ENCODE measurements at places on chromosomes 2 and 18.

DNA sequence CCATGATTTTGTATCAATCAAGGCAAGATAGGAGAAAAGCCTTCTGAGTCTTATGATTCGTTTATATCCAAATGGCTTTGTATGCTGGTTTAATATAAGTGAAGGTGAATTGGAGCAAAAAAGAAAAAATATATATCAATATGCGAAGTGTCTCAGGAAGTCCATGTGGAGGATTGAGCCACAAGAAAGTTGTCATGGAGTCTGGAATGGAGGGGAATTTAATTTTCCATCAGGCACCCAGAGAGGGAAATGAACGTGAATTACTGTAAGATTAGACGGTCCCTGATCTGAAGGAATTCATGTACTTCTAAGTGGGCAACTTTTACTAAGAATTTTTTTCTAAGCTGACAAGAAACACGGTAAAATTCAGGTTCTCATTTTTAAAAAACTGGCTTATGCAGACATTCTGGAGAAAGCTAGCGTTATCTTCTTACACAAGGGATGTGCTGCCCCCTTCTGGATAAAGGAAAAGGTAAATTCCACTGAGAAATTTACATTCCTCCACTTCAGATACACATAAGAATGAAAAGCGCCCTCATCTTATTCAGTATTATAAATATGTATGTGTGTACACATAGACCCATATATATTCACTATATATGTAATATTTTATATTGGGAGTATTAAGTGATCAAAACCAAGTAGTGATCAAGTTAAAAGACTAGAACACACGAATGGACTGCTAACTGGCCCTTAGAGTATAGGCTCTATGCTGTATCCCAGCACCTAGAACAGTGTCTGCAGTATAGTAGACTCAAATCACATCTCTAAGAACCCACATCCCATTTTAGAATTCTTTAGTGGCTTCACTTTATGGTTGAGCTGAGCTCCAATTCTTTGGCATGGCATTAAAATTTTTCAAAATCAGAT lies 289.0 kb upstream of the TFPI start:
- peak; percentile 75 for DNase-seq

GRCh38 chr18:77733292-77733903 lies 483.8 kb downstream of the GALR1 start:
- no peak for DNase-seq

- peak; percentile 45 for DNase-seq
These were observed 36.4 kb downstream of the CACNB4 start for GRCh38 chr2:152062125-152063091.

GRCh38 chr2:8583400-8584173 lies 98.3 kb upstream of the ID2 start:
- peak; percentile 33 for DNase-seq

DNA sequence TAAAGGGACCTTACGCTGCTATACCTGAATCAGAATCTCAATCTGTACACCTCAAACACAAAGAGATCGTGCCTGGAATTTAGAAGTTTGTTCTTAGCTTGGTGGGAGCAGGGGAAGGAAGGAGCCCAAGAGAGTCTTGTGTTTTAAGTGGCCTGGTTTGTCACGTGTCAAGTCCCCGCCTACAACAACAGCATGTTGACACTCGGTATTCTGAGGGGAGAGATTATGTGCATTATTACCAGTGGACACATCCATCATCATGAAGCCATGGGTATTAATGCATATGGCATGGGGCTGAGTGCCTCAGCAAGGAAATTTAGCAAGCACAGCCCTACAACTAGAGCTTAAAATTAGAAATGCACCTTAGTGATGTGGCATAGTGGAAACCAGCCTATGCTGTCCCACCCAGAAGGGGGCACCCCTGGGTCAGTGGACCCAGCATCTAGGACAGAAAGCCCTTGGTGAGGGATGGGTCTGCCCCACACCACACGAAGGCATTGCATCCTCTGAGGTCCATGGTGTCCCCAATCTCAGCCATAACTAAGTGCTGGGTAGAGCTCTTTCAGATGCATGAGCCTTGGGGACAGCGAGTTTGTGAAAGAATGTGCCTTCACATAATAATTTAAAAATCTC lies 138.7 kb downstream of the MGAT5 start:
- no peak for DNase-seq

DNA sequence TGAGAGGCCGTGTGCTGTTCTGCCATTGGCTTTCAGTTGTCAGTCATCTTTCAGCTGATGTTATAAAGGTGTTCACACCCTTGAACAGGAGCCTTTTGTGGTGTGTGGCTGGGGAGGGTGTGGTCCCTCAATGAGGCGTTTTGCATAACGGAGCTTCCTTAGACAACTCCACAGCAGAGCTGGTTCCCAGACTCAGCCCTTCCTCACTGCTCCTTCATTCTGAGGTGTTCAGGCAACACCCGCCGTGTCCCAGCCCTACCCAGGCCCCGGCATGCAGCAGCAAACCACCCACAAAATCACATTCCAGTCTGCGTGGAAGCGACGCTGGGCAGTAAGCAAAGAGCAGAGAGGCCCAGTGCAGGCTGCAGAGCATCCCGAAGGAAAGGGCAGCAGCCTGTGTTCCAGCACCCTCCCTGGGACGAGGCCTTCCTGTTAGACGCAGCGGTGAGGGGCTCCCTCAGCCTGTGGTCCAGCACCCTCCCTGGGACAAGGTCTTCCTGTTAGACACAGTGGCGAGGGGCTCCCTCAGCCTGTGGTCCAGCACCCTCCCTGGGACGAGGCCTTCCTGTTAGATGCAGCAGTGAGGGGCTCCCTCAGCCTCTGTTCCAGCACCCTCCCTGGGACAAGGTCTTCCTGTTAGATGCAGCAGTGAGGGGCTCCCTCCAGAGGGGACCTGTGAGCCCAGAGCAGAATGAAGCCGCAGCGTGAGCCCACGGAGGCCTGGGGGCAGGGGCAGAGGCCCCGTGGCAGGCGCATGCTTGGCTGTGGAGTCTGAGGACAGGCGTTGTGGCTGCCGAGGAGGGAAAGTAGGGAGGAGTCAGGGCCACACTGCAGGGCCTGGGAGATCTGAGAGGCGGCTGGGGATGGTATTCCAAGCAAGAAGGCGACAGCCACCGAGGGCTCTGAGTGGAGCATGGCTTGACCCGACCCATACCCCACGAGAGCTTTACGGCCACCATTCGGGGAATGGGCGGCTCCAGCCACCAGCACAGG lies 201.8 kb upstream of the HDAC4 start:
- DNase-seq: no peak

DNA sequence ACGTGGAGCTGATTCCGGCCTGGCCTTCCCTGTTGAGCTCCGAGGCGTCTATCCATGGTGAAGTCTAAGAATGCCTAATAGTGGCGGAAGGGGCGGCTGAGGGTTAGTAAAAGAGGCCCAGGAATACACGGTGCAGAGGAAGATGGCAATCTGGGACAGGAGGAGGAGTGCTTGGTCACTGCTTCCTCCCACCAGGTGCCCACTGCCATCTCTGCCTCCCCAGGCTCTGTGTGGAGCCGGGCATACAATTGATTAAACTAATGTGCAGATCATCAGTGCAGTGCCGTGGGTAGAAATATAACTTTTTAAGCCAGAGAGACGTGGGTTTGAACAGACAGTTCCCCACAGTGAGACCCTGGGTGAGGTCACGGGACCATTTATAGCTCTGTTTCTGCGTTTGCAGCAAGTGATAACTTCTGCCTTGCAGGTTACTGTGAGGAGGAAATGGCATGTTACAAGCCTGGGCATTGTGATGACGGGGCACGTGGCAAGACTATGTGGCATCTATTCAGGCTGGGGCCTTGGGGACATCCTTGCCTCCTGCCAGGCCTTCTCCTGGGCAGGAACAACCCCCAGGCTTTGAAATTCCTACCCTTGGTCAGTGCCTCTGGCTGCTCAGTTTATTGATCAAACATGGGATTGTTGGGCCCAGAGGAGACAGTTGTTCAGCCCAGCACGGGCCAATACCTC lies 204.9 kb downstream of the ASB1 start:
- no peak for DNase-seq

- no peak for DNase-seq
These were observed 126.7 kb downstream of the ARHGAP15 start for GRCh38 chr2:143255899-143256298.

GRCh38 chr2:10740226-10740625 lies 18.8 kb downstream of the ATP6V1C2 start:
- no peak for DNase-seq

Measured in fibroblast of the conjunctiva (primary cell).